ENCODE measurements at places on chromosomes 7 and 10.
A peak's percentile ranks its signal among the peaks of the same experiment; 100 is the strongest.

DNA sequence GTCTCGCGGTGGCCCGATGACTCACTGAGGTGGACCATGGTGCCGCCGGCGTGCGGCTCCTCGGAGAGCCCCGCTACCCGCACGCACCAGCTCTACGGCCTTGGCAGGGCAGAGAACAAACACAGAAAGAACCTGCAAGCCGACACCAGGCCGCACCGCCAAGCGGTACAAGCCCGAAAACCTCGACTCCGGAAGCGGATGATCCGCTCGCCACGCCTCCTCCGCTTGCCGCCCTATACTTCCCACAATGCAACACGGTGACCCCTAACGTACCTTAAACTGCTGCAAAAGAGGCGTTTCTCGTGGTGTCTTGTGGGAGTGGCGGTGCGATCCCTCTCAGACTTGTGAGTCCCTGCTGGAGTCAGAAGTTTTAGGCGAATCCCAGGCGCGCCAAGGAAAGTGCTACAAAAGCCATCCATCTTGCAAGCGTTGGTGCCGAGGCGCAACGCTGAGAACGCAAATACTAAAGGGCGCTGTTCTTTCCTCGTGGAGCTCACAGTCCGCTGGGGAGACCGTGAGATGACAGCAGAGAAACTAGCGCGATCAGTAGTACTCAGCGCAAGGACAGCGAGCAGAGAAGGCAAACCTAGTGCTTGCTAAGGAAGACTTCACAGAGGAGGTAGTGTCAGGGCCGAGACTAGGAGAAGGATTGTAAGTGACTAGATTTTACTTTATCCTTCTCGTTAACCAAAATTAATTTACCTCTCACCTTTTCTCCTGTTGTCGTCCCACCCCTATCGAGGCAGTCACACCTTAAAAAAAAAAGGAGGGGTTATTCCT lies at the start of gene MRPS16:
TSS of gene MRPS16 (minus strand) at position 200 of the 780 bp plus-strand sequence. CDS start at position 38, 162 bp downstream.
- peak; percentile 97 for DNase-seq

- no peak for DNase-seq
These were observed 386.0 kb downstream of the EXOC4 start for GRCh38 chr7:133638857-133639256.

- DNase-seq, result no peak
These were observed 83.3 kb downstream of the SLIT1 start for GRCh38 chr10:97102441-97102840.

GRCh38 chr7:50714857-50715256 lies 67.8 kb downstream of the GRB10 start:
- DNase-seq, result no peak

Data from inflammatory macrophage treated with lipopolysaccharide for 4 hours (primary cell).